Muscle of arm (tissue), 14 donors: ENCODE measurements at places on chromosomes 1 and 21.

DNA sequence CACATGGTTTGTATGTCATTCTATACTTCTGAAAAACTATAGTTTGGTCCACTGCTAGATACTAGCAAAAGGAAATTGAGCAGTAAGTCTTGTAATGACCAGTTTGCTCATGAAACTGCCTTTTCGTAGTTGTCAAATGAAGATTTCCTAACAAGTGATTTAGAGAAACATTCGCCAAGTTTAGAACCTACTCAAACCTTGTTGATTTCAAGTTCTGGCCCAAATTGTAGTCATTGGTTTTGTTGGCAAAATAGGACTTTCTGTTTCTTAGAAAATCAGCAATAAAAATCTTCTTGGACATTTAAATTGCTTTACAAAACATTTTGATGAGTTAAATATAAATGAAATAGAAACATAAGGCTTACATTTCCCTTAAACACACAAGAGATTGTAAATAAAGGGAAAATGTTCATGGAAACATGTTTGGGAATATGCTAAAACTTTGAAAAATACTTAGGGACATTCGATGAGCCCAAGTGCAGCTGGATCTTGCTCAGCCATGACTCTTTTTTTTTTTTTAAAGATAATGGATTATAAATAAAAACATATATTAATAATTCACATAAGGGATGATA lies 178.5 kb upstream of the LYPLAL1 start:
- peak; percentile 46 for DNase-seq

DNA sequence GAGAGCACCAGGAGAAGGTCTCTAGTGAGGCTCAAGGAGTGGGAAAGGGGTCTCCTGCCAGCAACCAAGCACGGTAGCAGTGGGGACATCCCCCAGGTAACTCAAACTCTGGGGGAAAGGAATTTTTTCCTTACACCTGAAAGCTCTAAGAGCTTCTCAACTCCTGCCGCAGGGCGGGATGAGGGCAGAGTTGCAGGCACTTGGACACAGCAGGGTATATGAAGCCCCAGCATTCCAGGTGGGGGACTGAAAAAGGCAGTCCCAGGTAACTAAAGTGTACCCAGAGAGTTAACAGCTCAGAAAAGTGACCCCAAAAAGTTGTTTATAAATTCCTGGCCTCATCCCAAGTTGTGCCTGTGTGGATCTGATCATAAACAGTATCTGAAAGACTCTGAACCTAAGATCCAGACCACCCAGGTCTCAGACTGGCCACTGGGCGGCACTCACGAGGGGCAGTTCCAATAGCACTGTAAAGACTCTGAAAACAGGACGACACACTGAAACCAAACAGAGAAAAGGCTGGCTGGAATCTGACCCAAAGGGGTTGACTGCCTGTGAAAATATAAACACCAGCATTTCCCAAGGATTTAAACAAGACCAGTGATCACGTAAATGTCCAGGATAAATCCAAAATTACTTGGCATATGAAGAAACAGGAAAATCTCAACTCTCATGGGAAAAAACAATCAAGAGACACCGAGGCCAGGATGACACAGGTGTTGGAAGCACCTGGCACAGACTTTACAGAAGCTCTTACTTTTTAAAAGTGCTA lies 47.5 kb downstream of the HSF2BP start:
- DNase-seq, result peak; percentile 46

DNA sequence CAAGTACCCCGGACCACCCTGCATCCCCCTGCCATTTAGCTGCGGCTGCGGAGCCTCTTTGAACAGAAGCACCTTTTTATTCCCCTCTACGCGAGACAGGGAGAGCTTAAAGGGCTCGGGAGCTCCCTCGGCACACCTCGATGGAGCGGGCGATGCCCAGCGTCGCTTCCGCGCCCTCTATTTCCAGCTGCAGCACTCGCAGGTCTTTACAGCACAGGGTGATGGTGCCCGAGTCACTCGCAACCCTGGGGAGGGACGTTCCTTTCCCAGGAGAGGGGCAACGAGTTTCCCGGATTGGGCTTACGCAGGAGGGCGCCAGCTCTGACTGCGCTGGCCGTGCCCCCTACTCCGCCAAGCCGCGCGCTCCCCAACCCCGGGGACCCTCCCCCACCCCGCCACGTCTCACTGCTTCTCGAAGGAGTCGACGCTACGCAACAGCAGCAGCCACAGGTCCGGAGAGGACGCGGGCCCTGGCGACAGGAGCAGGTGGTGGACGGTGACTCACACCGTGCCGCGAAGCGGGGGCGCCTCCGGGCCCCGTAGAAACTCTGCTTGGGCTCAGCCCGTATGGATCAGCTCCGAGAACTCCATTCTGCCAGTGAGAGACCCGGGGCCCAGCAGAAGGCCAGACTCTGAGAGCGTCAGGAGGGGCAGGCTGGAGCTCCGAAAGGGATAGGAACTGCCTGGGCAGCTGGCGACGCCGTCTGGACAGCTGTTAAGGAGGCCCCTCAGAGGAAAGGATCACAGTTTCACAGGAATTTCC lies 5.8 kb upstream of the FAM167B start:
- DNase-seq, result peak; percentile 72

GRCh38 chr1:52424813-52425212 lies 20.4 kb downstream of the PRPF38A start:
- DNase-seq, result no peak

DNA sequence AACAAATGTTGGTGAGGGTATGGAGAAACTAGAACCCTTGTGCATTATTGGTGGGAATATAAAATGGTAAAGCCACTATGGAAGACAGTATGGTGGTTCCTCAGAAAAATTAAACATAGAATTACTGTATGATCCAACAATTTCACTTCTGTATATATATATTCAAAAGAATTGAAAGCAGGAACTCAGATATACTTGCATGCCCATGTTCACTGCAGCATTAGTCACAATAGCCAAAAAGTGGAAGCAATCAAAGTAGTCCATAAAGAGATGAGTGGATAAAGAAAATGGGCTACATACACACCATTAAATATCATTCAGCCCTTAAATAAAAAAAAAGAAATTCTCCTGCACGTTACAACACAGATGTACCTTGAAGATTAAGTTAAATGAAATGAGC lies 34.1 kb downstream of the ABL2 start:
- no peak for DNase-seq

GRCh38 chr1:206829875-206830274 lies 35.5 kb upstream of the IL20 start:
- DNase-seq, result no peak

GRCh38 chr21:43362321-43362791 lies 64.6 kb downstream of the SIK1 start:
- DNase-seq, result peak; percentile 77

DNA sequence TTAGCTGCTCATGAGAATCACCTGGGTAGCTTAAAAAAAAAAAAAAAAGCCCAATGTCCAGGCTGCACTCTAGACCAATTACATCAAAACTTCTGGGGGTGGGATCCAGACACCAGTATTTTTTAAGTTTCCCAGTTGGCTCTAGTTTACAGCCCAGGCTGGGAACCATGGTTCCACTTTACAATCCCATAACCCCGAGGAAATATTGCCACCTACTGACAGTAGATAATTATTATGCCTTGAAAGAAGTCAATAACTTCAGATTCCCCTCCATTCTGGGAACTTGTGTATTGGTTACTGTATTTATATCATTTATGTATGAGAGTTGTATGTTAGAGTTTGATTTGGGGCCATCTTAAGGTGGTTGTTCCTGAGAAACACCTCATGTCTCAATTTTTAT lies 100.2 kb downstream of the SPATA46 start:
- peak; percentile 15 for DNase-seq

- no peak for DNase-seq
Observed at GRCh38 chr1:91919962-91920361, 29.2 kb upstream of the BRDT start.

GRCh38 chr1:41222496-41222895 lies 19.6 kb downstream of the SCMH1 start:
- DNase-seq, result no peak

GRCh38 chr1:226736908-226737818 lies 1.9 kb downstream of the ITPKB start:
- DNase-seq, result peak; percentile 27

GRCh38 chr1:39139723-39140360 lies 64.7 kb upstream of the MACF1 start:
- no peak for DNase-seq

DNA sequence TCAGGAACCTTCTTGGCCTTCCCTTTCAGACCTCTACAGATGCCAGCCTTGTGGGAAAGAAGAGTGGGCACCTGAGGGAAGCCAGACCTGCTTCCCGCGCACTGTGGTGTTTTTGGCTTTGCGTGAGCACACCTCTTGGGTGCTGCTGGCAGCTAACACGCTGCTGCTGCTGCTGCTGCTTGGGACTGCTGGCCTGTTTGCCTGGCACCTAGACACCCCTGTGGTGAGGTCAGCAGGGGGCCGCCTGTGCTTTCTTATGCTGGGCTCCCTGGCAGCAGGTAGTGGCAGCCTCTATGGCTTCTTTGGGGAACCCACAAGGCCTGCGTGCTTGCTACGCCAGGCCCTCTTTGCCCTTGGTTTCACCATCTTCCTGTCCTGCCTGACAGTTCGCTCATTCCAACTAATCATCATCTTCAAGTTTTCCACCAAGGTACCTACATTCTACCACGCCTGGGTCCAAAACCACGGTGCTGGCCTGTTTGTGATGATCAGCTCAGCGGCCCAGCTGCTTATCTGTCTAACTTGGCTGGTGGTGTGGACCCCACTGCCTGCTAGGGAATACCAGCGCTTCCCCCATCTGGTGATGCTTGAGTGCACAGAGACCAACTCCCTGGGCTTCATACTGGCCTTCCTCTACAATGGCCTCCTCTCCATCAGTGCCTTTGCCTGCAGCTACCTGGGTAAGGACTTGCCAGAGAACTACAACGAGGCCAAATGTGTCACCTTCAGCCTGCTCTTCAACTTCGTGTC lies 995 bp upstream of the ZBTB48 start:
- no peak for DNase-seq

- DNase-seq, result no peak
Observed at GRCh38 chr1:89911191-89911991, 83.5 kb upstream of the ZNF326 start.

DNA sequence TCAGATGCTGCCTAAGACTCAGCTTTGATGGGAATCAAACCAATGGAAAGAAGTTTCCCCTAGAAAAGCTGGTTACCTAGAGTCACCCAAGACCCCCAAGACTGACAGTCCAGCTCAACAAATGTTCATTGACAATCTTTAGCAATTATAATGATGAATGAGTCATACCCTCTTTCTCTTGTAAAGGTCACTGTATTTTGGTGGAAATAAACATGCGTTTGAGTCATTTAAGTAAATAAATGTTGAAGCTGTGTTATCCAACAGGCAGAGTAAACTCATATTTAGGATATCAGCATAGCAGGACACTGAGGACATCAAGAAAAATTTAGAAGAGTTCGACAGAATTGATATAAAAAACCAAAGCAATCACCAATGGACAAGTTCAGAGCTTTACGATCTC lies 295.9 kb downstream of the RGS7 start:
- DNase-seq, result no peak

DNA sequence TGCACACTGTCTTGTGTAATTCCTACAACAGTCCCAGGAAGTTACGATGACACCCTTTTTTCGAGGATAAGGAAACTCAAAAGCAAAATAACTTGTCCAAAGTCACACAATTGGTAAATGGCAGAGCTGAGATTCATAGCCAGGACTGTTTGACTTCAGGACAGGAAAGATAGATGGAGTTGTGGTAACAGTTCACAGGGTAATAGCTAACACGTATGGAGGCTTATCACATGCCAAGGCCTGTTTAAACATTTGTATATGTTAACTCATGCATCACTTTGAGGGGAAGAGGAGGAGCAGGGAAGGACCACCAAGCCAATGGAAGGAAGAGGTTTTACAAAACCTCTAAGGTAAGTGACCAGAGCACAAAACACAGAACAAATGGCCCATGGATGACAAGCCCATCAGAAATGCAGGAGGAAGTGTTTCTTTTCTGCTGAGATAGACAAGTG lies 2.8 kb downstream of the DHCR24 start:
- DNase-seq, result no peak

DNA sequence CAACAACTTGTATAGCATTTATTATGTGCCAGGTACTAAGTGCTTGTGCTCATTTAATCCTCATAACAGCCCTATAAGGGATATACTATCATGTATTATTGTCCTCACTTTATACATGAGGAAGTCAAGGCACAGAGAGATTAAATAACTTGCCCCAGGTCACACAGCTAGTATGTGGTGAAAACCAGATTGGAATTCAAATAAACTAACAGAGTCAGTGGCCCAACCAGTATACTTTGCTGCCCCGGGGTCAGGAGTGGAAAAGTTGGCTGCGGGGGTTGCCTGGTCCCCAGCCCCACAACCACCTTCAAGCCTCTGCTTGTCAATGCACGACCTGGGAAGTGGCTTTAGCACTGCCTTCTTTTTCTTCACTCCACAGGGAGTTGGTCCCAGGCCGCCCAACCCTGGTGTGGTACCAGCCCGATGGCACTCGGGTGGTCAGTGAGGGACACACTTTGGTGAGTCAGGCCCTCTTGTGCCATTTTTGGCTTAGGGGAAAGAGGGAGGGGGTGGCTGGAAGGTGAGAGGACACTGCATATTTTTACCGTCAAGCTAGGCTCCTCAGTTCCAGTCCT lies 2.5 kb downstream of the ADAM15 start:
- no peak for DNase-seq

DNA sequence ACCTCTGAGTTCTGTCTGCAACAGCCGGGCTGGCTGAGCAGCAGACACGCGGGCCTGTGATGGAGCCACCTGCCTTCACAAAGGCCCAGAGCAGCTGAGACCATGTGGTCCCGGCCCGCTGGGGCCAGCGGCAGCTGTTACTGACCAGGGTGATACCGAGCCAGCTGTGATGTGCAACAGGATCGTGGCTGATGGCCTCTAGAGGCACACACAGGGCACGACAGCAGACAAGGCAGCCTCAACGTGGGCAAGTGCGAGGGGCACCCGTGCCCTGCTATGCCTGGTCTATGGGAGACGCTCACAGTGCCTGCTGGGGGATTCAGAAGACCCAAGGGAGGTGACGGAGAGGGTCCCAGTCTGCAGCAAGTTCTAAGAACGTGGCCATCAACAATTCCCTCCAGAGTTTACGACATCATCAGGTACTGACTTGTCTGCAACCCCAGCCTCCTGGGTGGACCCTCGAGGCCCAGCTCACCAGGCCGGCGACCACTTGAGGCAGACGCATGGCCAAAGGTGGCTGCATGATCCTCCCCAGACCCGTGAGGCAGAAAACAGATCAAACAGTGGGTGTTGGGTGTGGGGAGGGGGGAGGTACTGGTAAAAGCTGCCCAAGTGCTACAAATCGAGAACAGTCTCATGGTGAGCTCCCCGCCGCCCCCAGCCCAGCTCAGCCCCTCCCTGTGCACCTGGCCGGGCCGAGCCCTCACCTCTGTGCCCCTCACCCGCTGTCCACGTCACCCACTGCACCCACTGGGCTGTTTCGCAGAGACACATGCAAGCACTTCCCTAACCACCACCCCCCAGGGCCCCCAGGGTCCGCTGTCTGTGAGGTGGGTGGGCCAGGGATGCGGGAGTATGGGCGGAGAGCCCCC lies 6.0 kb downstream of the POFUT2 start:
- DNase-seq, result no peak

GRCh38 chr1:61561666-61562065 lies 163.3 kb downstream of the TM2D1 start:
- DNase-seq, result no peak

- DNase-seq, result peak; percentile 70
Observed at GRCh38 chr1:1540090-1540817, at the start of gene TMEM240. Gene TMEM240, minus strand, starts transcription at chr1:1540624. Its CDS starts 278 bp downstream, at chr1:1540346.
